Naive thymus-derived CD8-positive, alpha-beta T cell (primary cell): ENCODE measurements at places on chromosomes 13 and 19.
A peak's percentile ranks its signal among the peaks of the same experiment; 100 is the strongest.

GRCh38 chr19:29266603-29267002, 53.7 kb upstream of the UQCRFS1 start:
- no peak for DNase-seq

GRCh38 chr19:54204767-54205468, 4.3 kb downstream of the RPS9 start:
- no peak for DNase-seq

GRCh38 chr13:94033098-94033497, 446.4 kb downstream of the DCT start:
- DNase-seq: no peak

DNA sequence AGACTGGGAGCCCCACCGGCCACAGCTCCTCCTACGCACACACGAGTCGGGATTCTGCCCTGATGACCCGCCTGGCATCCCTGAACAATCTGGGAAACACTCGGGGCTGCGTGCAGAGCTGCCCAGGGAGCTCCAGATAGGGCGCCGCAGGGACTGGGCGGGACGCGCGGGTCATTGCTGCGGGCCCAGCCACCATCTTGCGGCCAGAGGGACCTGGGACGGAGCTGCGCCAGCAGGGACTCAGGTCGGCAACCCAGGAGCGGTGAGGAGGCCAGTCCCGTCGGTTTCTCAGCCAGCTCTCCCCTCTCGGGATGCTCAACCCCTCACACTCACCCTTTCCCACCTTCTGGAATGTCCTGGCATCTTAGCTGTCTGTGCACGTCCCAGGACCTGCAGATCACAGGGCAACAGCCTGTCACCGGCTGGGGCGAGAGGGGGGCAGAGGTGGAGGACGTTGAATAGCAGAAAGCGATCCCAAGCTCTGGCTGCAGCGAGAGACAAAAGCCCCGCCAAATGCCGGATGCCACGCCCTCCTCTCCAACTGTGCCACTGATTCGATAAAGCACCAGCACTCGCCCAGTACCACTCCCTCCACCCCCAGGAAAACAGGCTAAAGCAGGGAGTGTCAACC, 20.4 kb upstream of the ZNF91 start:
- DNase-seq: peak; percentile 14

- no peak for DNase-seq
Measured at GRCh38 chr13:75771818-75772217, 135.7 kb downstream of the LMO7 start.

DNA sequence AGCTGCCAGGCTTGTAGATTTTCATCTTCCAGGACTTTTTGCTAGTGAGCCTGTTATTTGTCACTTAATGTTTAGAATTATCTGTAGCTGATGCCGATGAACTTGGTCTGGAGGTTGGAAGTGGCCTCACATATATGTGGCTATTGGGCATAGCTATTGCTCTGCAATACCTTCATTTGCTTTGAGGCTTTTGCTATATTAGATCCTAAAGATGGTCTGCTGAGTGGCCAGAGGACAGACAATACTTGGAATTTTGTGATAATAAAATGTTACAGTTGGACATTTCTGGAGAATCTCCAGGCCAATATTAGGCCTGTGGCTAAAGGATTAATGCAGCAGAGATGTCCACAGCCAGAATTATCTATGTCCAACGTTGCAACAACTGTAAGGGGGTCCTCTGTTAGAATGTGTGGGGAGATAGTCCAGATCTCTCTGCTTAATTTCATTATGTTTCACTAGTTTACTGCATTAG, 222.3 kb downstream of the GPC5 start:
- DNase-seq: no peak

DNA sequence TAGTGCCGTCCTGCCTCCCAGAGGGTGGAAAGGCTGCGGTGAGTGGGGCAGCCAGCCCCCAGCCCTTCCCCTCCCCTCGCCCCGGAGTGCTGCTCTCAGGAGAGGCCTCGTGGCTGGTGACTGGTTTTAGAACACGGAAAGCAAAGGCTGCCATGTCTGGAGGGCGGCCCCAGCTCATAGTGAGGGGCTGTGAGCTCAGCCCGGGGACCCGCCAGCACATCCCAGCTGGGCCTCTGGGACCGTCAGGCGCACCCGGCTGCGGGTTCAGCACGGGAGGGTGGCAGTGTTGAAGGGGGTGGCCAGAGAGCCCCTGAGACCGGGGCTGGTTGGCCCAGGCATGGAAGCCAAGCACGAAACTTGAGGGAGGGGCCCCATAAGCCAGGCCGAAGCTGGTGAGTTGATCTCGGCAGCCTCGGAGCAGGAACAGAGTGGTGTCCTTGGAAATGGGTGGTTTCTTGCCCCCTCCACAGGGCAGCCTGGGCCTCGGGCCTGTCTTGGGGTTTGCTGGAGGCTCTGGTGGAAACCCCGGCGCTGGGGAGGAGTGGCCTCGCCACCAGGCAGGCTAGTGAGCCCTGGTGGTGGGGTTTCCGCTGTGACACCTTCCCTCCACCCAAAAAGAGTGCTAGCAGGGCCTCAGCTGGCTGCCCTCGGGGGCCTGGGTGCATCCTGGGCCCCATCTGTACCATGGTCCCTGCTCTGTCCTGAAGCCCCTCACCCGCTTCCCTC, 157.7 kb downstream of the KDM4B start:
- no peak for DNase-seq

- DNase-seq: no peak
Measured at GRCh38 chr13:67369895-67370660, 139.9 kb upstream of the PCDH9 start.

DNA sequence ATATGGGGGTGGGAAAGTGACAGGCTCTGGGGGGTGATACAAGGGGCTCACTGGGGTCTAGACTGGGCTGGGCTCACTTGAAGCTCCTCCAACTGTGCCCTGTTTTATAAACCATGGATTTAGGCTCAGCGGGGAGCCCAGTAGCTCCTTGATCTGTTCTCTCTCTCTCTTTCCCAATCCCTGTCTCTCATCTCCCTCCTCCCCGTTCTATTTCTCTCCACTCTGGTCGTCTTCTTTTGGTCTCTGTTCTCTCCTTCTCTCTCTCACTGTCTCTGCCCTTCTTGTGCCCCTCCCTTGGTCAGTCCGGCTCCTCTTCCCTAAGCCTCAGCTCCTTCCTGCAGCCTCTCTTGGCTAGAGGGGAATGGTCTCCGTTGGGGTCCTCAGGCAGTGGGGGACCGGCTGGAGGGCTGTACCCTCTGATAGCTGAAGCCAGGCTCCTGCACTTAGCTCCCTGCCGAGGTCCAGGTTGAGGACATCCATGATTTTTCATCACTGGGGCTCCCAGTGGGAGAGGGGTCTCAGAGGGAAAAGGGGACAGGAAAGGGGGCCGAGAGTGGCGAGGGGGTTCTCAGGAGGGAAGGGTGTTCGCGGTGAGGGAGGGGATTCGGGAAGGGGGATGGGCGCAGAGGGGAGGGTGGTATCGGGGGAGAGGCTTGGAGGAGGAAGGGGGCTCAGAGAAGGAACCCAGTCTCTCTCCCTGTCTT, 8.5 kb downstream of the UNC13A start:
- no peak for DNase-seq

GRCh38 chr13:42255886-42256285, 16.1 kb upstream of the AKAP11 start:
- no peak for DNase-seq

- no peak for DNase-seq
Measured at GRCh38 chr13:106496072-106496997, 39.1 kb downstream of the EFNB2 start.

DNA sequence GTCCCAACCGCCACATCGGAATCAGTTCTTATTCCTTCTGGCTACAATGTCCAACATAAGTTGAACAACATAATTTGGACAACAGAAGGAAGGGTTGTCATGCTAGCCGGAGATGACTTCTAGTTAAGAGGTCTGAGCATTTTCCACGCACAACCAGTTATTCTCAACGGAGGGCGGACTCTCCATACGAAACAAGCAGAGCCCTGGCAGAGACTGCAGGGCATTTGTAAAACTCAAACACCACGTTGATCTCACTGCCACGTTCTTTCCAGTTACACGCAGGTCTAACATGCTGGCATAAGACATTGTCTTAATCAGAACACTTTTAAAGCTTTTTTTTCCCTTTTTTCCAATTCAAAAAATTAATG, 38.3 kb upstream of the DCUN1D2 start:
- DNase-seq: no peak

GRCh38 chr13:105925496-105925895, 610.0 kb downstream of the EFNB2 start:
- no peak for DNase-seq

DNA sequence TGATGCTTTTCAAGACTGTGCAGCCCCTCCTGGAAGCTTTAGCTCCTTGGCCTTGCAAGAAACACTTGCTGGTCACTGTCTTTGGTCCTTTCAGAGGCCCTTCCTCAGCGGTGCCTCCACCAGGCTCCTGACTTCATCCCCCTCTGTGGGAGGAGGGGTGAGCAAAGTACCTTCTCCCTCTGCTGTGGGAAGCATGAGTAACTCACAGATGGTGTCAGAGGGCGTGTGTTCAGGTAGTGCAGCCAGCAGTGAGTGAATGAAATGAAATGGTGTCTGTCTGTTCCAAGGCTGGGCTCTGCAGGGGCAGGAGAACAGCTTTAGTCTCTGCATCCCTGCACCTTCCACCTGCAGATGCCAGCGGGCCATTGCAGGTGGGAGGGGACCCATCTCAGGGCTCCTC, 102.9 kb downstream of the SHISA2 start:
- no peak for DNase-seq

DNA sequence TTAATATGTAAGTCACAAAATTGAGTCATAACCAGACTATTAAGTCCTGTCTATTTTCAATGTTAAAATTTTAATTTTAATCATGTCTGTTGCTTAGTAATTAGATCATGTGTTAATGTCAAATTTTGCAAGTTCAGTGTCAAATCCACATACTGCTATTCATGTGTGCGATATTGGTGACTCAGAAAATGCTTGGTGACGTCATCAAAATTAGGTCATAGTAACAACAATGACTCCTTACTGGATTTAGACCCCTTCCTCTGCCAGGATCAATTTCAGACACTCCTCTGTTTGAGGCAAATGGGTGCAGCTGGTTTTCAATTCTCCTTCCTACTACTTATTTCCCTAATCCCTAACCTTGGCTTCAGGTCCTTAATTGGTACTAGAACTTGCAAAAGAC, 1394.3 kb upstream of the SLC10A2 start:
- DNase-seq: no peak

- DNase-seq: no peak
Measured at GRCh38 chr13:25727810-25728209, 324.0 kb downstream of the SHISA2 start.

DNA sequence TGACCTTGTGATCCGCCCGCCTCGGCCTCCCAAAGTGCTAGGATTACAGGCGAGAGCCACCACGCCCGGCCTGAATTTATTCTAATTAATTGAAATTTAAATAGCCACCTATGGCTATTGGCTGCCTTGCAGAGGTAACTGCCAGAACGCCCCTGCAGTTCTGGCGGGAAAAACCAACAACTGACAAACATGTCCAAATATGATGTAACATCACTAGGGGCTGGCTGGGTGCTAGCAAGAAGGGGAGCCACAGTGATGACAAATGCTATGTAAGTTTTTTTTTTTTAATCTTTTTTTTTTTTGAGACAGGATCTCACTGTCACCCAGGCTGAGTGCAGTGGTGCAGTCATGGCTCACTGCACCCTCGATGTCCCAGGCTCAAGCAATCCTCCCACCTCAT, 12.9 kb downstream of the ZSWIM9 start:
- DNase-seq: no peak

GRCh38 chr13:79346300-79346914, 59.6 kb downstream of the RBM26 start:
- DNase-seq: no peak

DNA sequence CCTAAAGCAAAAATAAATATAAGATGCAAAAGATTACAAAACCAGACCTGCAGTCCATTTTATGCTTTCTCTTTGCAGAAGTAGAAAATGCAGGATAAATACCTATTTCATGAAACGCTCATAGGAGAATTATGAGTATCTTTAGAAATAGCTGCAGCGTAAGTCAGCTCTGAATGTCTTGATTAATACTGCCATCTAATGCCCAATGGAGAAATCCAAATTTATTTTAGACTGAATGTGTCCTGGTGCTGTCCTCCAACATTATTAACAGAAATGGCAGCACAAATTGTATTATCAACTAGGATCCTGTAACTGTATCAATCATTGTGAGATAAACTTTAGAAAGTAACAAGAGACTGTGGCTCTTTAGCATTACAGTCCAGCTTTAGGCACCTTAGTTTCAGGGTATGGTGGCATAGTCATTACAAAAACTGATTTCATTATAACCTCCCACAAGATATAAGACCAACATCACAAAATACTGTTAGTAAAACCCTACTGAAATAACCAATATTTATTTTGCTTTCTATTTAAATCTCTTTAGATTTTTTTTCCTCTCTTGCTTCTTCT, 162.1 kb upstream of the MIR17HG start:
- DNase-seq: no peak

DNA sequence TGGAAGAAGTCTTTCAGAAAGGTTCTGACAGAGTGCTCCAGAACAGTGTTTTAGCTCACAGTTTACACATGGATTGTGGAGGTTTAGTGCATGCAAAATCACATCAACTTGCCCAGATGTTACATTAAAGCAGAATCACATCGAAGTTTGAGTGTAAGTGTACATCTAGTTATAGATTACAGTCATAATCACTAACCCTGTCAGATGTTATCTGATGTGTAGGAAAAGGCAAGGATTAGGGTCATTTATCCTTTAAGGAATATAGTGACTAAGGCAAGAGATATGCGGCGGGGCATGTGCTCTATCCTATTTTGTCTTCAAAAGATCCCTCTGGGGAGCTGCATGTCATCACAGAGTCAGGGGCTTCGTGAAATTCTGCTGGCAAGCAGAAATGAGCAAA, 66.9 kb downstream of the CYSLTR2 start:
- DNase-seq: no peak

- no peak for DNase-seq
Measured at GRCh38 chr19:55241935-55242464, 13.4 kb upstream of the TMEM86B start.

DNA sequence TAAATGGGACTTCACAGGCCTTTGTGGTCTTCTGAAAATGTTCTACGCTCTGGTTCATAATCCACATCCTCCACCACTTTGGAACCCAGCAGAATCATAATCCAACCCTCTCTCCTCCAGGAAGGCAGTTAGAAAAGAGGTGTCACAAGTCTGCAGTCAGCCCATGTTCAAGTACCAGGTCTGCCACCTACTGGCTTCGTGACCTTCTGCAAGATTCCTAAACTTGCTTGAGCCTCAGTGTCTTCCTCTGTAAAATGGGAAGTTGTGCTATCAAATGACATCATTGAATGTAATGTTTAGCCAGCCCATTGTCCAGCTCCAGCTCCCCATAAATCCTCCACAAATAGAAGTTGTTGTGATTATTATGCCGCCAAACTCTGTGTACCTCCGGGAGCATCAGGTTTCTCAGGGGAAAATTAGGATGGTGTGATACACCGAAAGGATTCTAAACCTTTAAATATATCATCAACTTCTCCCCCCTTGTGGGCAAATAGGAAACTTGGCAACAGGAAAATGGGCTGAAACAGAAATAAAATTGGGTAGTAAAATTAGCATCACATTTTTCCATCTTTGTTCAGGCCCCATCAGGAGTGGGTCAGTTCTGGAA, 109.7 kb downstream of the NUFIP1 start:
- DNase-seq: no peak

DNA sequence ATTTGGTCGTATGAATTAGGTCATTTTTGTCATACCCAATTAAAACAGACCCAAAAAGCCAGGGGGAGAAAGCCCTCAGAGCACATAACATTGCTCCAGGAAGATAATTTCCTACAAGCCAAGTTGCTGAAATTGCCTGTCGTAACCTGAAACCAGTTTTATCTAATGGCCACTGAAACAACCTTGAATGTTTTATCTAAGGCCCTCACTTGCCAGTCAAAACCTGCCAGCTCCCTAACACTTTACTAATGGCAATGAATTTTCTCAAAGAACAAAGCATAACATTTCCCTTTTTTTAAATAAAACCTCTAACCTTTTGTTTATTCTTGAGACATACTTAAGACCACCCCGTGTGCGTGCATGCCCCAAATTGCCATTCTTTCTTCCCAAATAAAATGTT, 496.2 kb upstream of the KLHL1 start:
- no peak for DNase-seq
